ENCODE measurements at places on chromosomes 2 and 18.

- no peak for DNase-seq
Measured at GRCh38 chr2:86283411-86284030, 53.9 kb downstream of the REEP1 start.

GRCh38 chr18:11071300-11071699 lies 78.1 kb downstream of the PIEZO2 start:
- no peak for DNase-seq

- no peak for DNase-seq
Measured at GRCh38 chr2:128310094-128310716, 8.5 kb downstream of the HS6ST1 start.

DNA sequence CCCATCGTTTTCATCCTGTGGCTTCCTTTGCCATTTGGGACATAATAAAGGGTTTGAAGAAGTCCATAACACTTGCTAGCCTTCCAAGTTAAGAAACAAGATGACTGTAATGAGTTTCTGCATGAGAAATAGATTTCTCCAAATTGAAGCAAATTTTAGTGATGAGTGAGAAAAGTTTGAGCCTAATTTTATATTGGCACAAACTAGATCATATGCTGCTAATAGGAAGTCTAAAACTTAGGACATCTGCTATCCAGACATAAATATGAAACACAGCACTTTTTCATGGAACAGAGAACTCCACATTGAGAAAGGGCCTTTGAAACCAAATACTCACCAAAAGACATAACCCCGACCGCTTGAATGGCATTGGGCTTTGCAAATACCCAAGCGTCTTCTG lies 39.8 kb downstream of the SLC38A11 start:
- no peak for DNase-seq

DNA sequence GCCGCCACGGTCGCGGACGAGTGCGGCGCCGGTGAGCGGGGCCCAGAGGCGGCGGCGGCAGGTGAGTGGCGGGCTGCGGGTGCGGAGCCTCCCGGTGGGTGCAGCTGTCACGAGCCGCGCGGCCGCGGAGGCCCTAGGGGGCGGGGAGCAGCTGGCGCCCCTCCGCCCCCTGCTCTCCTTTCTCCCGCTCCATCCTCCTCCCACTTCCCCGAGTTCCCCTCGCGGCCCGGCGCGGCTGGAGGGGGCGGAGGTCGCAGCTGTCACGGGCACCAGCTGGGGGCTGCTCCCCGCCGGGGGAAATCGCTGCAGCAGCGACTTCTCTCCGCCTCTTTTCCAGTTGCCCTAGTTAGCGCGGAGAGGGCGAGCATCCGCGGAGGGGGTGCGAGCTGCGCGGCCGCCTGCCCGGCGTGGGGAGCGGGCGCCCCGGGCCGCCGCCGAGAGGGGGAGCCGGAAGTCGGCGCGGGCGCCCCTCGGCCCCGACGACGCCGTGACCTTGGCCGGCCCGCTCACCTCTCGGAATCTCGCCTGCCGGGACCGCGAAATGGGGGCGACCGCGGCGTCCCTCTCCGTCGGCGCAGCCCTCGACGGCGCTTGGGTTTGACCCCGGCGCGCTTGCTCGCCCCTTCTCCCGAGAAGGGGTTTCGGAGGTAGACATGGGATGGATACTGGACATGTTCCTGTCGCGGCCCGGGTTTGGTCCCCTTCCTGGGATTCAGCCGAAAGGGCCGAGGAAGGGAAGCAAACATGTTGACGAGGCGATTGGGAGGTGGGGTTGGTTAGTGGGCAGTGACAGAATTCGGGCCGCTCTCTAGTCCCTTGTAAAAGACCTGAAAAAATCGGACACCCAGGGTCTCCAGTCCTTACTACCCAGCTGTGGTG lies 727 bp downstream of the NCOA1 start:
- DNase-seq: peak; percentile 43

- no peak for DNase-seq
Measured at GRCh38 chr2:88549616-88550292, 77.5 kb downstream of the EIF2AK3 start.

DNA sequence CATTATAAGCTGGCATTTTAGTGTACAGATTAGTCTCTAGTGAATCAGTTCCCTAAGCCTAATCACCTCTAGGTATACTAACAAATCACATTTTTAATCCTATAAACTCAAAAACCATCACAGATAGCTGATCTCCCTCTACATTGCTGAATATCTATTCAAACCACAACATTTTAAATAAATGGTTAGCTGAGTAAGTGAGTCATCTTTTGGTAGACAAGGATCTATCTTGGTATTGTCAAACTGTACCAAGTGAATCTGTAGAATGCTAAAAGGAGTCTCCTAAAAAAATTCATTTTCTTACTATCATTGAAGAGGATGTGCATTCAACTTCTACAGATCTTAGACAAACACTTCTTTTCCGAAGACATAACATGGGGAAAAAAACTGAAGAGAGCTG lies 40.7 kb downstream of the INO80D start:
- DNase-seq: no peak

DNA sequence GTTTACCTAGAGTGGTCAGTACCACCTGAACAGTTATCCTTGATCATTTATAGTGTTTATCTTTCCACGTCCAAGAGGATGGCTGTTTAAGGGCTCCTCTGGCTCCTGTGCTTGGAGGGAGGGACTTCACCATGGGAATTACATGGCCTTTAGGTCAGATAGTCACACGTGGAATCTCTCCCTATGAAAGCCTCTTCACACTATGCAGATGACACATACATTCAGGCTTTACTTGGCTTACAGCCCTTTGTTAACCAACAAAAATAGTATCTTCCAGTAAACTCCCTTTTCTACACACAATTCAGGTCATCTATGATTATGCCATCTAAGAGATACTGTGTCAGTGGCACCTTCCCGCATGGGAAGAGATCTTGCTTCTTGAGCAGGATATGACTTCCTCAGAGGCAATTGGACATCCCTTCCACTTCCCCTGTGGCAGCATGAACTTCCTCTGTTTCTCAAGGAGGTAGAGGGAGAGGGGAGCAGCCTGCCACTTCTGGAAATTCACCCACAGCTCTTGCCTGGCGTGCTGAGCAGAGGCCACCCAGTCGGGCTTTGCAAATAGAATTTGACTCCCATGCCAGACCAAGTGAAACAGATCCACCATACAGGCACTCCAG lies 53.5 kb downstream of the COLEC12 start:
- no peak for DNase-seq

GRCh38 chr18:31624892-31625640 lies 33.4 kb downstream of the TTR start:
- no peak for DNase-seq

DNA sequence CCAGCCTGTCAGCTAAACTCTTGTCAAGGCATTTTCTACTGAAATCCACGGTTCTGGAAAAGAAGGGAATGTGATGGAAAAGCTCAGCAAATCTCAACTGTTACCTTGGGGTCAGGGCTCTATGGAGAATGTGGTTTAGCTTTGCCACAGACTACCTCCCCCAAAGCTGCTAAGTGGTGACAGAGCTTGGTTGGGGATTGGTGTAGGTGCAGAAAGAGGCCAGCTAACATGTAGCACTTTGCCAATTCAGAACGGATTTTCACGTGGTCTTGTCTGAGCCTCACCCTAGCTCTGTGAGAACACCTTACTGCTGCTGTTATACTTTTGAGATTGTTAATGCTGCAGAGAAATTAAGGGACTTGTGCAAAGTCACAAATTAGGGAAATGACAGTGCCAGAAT lies 331.1 kb downstream of the RND3 start:
- DNase-seq: no peak

DNA sequence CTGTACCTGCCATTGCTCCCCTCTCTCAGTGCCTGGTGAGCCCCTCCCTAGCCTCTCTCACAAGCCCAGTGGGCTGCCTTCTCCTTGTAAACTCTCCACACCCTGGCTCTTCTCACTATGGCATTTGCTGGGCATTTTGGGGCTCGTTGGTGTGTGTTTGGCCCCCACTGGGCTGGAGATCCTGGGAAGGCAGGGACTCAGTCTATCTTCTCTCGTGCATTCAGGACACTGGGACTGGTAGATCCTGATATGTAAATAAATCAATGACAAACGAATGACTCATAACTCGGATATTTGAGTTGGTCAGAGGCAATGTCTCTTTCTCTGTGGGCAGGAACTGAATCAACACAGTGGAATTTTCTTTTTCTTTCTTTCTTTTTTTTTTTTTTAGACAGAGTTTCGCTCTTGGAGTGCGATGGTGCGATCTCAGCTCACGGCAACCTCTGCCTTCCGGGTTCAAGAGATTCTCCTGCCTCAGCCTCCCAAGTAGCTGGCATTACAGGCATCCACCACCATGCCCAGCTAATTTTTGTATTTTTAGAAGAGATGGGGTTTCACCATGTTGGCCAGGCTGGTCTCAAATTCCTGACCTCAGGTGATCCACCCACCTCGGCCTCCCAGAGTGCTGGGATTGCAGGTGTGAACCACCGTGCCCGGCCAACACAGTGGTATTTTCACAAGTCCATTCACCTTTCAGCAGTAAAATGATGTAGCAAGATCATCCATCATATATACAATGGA lies 144.6 kb upstream of the SPRED2 start:
- DNase-seq: no peak

DNA sequence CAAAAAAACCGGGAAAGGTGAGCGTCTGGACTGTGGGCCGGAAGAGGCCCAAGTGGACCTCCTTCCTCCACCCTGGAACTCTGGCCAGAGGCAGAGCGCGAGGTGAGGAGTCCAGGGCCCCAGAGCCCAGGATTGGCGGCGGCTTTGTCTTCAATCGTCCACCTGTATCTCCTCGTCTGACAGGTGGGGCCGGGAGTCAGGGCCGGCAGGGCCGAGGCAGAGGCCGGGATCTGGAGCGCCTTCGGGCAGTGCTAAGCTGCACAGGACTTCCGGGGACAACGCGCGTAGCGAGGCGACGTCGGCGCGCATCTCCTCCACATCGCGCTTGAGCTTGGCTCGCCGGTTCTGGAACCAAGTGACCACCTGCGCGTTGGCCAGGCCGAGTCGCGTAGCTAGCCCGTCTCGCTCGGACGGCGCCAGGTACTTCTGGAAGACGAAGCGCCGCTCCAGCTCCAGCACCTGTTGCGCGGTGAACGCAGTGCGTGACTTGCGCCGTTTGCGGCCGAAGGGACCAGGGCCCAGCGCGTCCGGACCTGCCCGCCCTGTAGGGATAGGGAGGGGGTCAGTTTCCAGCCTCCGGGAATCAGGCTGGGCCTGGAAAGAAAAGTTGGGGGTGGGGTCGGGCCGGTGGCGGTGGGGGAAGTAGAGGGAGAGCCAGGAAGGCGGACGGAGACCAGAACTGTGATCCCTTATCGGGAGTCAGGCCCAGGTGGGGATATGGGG lies 1.5 kb downstream of the LBX2 start:
- no peak for DNase-seq

DNA sequence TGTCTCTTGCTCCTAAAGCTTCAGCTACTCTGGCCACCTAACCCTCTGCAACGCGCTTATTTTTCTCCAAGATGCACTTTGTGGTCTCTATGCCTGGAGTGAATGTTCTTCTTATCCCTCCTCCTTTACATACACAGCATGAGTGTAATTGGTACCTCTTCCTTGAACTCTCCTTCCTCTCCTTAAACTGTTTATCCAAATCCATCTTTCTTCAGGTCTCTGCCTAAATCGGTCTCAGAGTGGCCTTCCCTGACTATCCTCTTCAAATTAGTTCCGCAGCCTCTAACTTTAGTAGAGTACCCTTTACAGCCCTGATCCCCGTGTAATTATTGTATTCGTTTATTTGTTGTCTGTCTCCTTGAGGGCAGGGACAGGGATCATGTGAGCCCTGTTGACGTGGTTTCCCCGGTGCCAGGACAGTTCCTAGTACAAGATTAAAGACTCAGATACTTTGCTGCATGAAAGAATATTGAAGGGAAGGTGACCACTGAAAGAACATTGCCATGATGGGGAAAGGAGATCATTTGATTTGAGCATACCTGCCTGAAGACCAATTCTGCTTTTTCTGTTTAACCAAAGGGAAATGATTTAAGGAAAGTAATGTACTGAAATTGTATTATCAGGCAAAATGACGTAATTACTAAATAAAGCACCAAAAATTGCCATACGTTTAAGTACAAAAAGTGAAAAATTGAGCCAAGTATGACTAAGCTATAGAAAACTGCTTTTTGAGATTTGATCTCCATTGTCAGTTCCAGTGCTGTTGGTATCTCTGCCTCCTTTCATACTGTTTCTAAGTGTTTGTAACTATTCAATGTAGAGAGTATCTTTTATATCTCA lies 1.2 kb downstream of the CNOT9 start:
- DNase-seq: no peak

GRCh38 chr2:1681323-1682180 lies 62.8 kb downstream of the PXDN start:
- no peak for DNase-seq

DNA sequence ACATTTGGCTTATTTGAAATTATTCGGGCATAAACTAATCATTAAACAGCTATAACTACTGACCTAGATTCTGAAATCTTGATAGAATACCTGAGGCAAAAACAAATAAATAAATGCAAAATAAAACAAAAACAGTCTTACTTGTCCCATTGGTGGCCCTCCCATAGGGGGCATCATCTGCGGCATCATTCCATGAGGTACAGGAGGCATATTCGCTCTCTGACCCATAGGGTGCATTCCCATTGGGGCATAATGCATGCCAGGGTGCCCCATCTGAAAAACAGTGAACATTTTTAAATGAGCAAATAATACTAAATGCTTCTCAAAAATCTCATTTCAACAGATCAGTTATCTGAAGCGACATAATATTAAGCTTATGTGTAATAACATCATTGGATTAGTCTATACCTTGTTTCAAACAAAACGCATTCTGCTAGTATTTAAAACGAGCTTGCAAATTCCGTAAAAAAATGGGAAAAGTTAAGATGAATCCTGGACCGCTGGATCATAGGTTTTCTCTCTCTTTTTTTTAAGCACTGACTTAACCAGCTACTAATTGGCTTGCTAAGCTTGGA lies 1.3 kb downstream of the PRPF40A start:
- DNase-seq: no peak

GRCh38 chr2:125106710-125107109 lies 1081.6 kb downstream of the CNTNAP5 start:
- no peak for DNase-seq

- DNase-seq: no peak
Measured at GRCh38 chr2:224377751-224378700, 23.9 kb downstream of the FAM124B start.

DNA sequence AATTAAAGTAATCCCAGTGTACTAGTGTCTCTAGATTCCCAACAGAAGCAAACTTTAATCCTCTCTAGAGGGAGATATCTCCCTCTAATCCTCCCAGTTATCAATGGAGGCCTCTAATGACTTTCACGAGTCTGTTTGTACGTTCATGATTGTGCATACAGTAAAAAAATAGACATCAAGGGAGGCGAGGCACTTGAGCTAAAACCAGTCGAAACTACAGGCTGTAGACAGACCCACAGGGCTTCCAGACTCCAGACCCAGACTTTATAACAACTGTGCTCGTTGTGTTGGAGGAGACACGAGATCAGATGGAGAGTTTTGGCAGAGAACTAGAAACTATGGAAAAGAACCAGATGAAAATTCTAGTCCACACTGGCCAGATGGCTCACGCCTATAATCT lies 7.0 kb downstream of the DGKD start:
- DNase-seq: no peak

- DNase-seq: no peak
Measured at GRCh38 chr2:102436323-102436722, 13.4 kb downstream of the IL18RAP start.

- no peak for DNase-seq
Measured at GRCh38 chr2:43210467-43211303, 15.7 kb downstream of the ZFP36L2 start.

GRCh38 chr2:205640716-205641115 lies 41.6 kb upstream of the NRP2 start:
- no peak for DNase-seq
